ENCODE measurements at places on chromosomes 13 and 19. TPM values are rescaled to one million over a fixed set of nuclear protein-coding genes. Genes with fewer than 3 reads are reported as not detected.

MAP4K1 gene
- total RNA-seq = 9.1 TPM

MCEMP1 gene
- not detected for total RNA-seq

DYRK1B gene
- 7.3 TPM for total RNA-seq

FOSB gene
- 12.6 TPM for total RNA-seq

NBEA gene
- 4.1 TPM for total RNA-seq

CGB8 gene
- 0.34 TPM for total RNA-seq

ZNF471 gene
- total RNA-seq = not detected

GADD45B gene
- total RNA-seq = 37.9 TPM

IGFL4 gene
- not detected for total RNA-seq

CGB3 gene
- not detected for total RNA-seq

ATP8A2 gene
- not detected for total RNA-seq

INAFM1 gene
- 22.9 TPM for total RNA-seq

CPB2 gene
- 0.15 TPM for total RNA-seq

UBE2L5 gene
- 0.15 TPM for total RNA-seq

TMEM272 gene
- total RNA-seq = 0.17 TPM

CLEC17A gene
- total RNA-seq = not detected

TFDP1 gene
- 169 TPM for total RNA-seq

ZNF506 gene
- 0.42 TPM for total RNA-seq

ZNF230 gene
- 2.8 TPM for total RNA-seq

ATP4B gene
- total RNA-seq = not detected

ZNF490 gene
- 5.8 TPM for total RNA-seq

EDNRB gene
- 0.22 TPM for total RNA-seq

VAV1 gene
- 20.6 TPM for total RNA-seq

SULT2B1 gene
- 4.8 TPM for total RNA-seq

MRPL57 gene
- 26.3 TPM for total RNA-seq

CCDC8 gene
- 0.10 TPM for total RNA-seq

PRR22 gene
- total RNA-seq = 13.5 TPM

PRX gene
- total RNA-seq = 4.8 TPM

TNNT1 gene
- 188 TPM for total RNA-seq

LEUTX gene
- not detected for total RNA-seq

CFAP97D2 gene
- total RNA-seq = not detected

B3GNT8 gene
- total RNA-seq = not detected

KCNN4 gene
- 72.9 TPM for total RNA-seq

DHX34 gene
- total RNA-seq = 30.5 TPM

ZNF208 gene
- total RNA-seq = not detected

LILRB4 gene
- total RNA-seq = not detected

C5AR1 gene
- 6.5 TPM for total RNA-seq

HS6ST3 gene
- 0.10 TPM for total RNA-seq

All from HCT116 (cell line).